ENCODE measurements at places on chromosomes 1 and 21. TPM values are rescaled to one million over a fixed set of nuclear protein-coding genes. Genes with fewer than 3 reads are reported as not detected.
A peak's percentile ranks its signal among the peaks of the same experiment; 100 is the strongest.

- no peaks in the 10 kb centered on the region for H3K36me3 ChIP-seq
- no peak overlapping the region for H3K4me3 ChIP-seq
- H3K4me1 ChIP-seq = peaks cover 4% of the 10 kb centered on the region
- no peak overlapping the region for H3K27ac ChIP-seq
Measured at GRCh38 chr1:183962903-183963302, 74.6 kb downstream of the COLGALT2 start.

Gene ZMYM1
- 4.5 TPM for total RNA-seq

Gene LAX1
- total RNA-seq = 32.2 TPM

Gene A3GALT2
- total RNA-seq = not detected

DNA sequence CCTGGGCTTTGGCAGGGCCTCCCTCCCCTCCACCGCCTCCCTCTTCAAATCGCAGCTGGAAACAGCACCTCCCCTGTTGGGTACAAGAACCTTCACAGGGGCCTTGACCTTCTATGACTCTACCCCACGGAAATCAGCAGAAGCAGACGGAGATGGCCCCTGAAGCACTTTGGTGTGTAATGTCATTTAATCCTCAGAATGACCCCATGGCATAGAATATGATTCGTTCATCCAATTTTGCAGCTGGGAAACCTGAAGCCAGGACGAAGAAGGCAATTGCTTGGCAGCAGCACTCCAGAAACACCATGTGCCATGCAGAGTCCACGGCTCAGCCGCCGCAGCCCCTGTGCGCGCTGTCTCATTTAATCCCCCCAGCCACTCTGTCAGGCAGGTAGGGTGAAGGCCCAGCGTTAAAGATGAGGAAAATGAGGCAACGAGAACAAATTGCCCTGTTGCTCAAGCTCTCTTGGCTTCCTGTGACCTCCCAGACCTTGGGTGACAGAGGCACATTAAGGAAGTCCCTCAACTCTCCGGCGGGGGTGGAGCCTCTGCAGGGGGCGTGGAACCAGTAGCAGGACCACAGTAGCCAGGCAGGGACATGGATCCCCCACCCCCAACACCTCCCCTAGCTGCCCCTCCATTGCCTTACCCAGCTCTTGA is 25.8 kb upstream of the LAPTM5 start:
- no peaks in the 10 kb centered on the region for H3K36me3 ChIP-seq
- no peaks in the 10 kb centered on the region for H3K27me3 ChIP-seq
- H3K27ac ChIP-seq = no peak overlapping the region
- H3K4me1 ChIP-seq = peaks cover 19% of the 10 kb centered on the region
- no peak for DNase-seq

- H3K36me3 ChIP-seq = no peaks in the 10 kb centered on the region
- H3K4me3 ChIP-seq = no peak overlapping the region
- no peak overlapping the region for H3K27ac ChIP-seq
- no peaks in the 10 kb centered on the region for H3K4me1 ChIP-seq
- no peaks in the 10 kb centered on the region for H3K27me3 ChIP-seq
Measured at GRCh38 chr1:199742547-199742946, 285.0 kb upstream of the NR5A2 start.

Gene DLGAP3
- 0.59 TPM for total RNA-seq

DNA sequence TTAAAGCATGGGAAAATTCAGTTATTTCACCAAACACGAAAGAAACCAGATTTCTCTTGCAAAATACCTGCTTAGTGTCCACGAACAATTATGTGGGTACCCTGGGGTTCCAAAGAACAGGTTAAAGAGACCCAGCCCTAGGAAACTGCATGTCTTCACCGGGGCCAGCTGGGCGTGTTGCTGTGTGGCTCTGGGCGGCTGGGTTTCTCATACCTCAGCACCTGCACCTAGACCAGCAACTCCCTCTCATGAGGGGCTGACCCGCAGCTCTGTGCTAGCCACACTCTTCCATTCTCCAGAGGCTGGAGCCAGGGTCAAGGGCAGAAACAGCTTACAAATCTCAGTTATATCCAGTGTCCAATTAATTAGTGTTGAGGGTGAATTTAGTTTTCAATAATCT is 40.3 kb downstream of the ACP6 start:
- peaks cover 10% of the 10 kb centered on the region for H3K4me1 ChIP-seq
- H3K36me3 ChIP-seq = no peaks in the 10 kb centered on the region
- DNase-seq = no peak
- H3K27me3 ChIP-seq = no peaks in the 10 kb centered on the region

Gene CTSS
- total RNA-seq = 30.9 TPM

GRCh38 chr1:2135441-2135841 is 59.1 kb downstream of the FAAP20 start:
- H3K36me3 ChIP-seq = no peaks in the 10 kb centered on the region
- H3K27ac ChIP-seq = no peak overlapping the region

Gene SOX13
- 3.1 TPM for total RNA-seq

- H3K27ac ChIP-seq = no peak overlapping the region
- H3K4me3 ChIP-seq = no peak overlapping the region
- no peaks in the 10 kb centered on the region for H3K36me3 ChIP-seq
- DNase-seq = no peak
Measured at GRCh38 chr21:38734646-38735365, 70.9 kb upstream of the ETS2 start.

DNA sequence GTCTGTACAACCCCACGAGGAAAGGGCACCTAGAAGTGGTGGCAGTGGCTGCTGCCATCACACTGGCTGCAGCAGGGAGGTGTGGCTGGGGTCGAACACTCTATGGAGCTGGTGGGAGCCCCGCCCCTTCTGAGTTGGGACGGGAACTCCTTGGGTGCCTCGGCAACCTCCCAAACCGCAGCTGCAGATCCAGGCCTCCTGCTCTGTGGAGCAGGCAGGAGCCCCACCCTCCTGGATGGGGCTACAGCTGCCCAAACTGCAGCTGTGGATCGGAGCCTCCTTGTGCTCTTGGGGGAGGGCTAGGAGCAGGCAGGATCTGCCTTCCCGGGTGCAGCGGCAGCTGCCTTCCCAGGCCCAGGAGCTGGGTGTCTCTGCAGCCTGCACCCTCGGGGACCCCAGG is 38.9 kb upstream of the TARDBP start:
- no peak overlapping the region for H3K27ac ChIP-seq
- H3K4me3 ChIP-seq = no peak overlapping the region
- no peaks in the 10 kb centered on the region for H3K4me1 ChIP-seq
- no peaks in the 10 kb centered on the region for H3K36me3 ChIP-seq

Gene HSD3B2
- not detected for total RNA-seq

Gene CFHR4
- not detected for total RNA-seq

Gene IGFN1
- not detected for total RNA-seq

Gene NSUN4
- 32.4 TPM for total RNA-seq

Gene PADI2
- total RNA-seq = not detected

DNA sequence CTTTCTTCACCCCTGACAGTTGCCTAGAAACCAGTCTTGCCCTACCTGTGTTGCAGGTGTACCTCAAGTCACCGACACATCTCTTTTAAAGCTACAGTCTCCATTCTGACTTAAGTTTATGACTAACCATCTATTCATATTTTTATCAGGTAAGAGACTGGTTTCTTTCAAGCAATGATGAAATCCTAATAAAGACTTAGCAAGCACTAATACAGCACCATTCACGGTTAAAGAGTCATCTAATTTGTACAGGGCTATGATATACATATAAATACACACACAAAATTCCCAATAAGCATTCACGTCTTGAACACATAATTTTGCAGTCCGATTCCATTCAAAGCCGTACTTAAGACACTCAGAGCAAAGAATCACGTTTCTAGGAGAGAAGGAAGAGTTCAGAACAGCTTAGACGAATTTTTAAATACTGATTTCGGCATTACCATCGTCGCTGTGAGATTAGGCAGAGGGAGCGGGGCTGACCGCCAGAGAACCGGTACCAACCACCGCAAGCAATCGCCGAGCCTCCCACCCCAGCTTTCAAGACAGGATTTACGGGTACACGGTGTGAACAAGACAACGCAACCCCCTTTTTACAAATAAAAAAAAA is 943 bp downstream of the ERRFI1 start:
- H3K27ac ChIP-seq = no peak overlapping the region
- peaks cover 6% of the 10 kb centered on the region for H3K27me3 ChIP-seq
- no peak for DNase-seq
- peak overlapping the region; percentile 20 for H3K4me3 ChIP-seq
- H3K36me3 ChIP-seq = no peaks in the 10 kb centered on the region
